ENCODE measurements at places on chromosomes 6 and 20.
A peak's percentile ranks its signal among the peaks of the same experiment; 100 is the strongest.

DNA sequence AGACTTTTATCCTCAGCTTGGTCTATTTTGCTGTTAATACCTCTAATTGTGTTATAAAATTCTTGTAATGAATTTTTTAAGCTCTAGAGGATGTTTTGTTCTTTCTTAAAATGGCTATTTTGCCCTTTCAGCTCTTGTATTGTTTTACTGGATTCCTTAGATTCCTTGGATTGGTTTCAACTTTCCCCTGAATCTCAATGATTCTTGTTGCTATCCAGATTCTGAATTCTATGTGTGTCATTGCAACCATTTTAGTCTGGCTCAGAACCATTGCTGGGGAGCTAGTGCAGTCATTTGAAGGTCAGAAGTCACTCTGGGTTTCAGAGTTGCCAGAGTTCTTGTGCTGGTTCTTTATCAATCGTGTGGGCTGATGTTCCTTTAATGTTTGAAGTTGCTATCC is 37.1 kb downstream of the OTOR start:
- DNase-seq = no peak

DNA sequence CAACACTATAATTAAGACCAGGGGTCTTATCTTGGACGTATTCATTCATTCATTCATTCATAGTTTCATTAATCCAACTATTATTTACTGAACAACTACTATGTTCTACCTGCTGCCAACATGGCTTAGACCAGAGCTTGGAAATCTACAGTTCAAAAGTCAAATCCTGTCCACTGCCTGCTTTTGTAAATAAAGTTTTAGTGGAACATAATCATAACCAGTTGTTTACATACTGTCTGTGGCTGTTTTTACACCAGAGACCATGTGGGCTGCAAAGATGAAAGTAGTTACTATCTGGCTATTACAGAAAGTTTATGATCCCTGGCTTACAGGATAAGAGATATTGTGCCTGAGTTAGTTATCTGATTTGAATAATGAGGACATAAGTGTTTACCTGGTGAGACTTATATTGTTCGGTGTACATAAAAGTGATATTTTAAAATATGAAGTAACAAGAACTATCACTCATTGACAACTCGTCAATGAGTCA is 567.7 kb downstream of the TFAP2B start:
- no peak for DNase-seq

GRCh38 chr20:42099101-42099500 is 480.9 kb upstream of the CHD6 start:
- no peak for DNase-seq

DNA sequence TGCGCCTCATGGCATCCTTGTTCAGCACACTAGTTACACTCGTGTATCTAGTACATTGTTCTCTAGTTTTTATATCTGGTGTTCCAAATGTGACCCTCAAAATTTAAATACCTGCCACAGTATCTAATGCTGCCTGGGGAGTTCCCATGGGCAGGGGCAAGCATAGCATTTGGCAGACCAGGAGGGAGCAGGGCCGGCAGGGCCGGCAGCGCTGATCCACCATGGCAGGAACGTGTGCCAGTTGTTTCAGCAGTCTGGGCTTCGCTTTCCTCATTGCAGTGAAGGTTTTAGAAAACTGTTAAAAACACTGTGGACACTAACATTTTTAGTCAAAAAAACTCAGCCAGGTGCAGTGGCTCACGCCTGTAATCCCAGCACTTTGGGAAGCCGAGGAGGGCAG is 19.2 kb downstream of the NANP start:
- DNase-seq = no peak

DNA sequence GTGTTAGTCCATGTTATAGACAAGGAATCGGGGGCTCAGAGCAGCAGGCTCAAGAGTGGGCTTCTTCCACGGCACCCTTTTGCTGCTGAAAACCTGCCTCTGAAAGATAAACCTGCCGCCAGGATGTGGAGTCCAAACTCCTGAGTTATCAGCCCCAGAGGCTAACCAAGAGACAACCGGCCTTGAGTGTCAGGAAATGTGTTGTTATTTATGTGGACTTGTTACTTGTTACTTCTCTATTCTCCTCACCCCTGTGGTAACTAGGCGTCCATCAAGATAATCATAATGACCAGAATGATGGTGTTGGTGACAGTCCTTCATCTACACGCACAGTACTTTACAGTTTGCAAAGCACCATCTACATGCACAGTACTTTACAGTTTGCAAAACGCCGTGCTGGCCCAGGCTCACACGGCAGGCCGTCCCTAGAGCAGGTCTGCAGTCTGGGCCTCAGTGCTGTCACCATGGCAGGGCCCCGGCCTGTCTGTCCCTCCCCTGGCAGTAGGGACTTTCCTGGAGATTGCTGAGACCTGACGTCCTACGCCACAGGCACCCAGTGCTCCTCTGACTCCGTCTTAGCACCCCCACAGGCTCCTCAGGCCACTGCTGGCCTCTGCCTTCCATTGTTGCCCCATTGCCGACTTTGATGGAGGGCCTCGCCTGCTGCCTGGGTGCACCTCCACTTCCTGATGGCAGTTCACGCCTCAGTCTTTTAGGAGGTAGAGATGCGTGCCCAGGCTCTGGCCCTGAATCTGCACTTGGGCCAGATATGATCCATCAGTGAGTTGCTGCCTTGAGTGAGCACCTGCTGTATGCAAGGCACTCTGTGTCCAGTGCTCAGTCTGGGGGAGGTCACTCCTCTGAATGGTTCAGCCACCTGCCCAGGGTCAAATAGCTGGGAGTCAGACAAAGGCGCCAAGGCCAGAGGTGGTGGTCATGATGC is 9.1 kb upstream of the BPIFB4 start:
- no peak for DNase-seq

DNA sequence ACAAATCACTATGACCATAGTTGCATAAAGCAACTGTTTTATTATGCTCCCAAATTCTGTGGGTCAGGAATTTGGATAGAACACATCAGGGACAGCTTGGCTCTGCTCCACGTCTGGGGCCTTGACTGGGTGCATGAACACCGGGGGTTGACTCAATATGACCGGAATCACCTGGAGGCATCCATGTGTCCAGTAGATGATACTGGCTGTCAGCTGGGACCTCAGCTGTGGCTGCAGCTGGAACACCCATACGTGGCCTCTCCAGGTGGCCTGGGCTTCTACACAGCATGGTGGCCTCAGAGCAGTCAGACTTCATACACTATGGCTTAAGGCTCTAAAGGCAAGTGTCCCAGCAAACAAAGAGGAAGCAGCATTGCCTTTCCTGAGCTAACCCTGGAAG is 113.4 kb downstream of the NRN1 start:
- no peak for DNase-seq

DNA sequence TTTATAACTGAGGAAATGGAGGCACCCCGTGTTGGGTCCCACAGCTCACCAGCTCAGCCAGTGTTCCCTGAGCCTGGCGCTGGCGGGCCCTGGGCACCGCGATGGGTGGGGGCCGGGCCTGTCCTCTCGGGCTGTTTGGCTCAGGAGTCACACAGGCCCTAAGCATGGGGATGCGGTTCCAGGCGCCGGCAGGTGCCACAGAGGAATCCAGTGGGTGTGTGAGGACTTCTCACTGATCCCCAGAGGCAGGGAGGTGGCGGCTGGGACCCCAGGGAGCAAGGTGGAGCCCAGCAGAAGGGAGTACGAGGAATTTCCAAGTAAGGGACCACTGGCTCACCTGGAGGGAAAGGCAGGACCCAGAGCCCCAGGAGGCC is 57.5 kb downstream of the IRF4 start:
- no peak for DNase-seq

- DNase-seq = peak; percentile 32
Observed at GRCh38 chr6:133837801-133838349, 51.0 kb upstream of the TCF21 start.

DNA sequence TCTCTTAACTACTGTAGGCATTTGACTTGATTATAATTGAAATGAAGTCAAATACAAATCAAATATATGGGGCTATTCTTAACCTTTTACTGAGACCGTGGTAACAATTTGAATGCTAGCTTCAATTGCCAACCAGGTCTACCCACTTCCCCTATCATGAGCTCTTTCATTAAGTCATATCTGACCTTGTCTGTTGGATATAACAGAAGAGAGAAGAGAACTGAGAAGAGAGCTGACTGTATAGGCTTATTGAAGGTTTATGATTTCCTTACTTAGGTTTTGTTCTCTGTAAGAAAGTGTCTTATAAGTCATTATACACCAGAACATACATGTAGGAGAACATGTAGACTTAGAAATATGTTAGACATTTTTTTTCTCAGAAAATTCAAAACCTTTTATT is 549.4 kb downstream of the COL12A1 start:
- no peak for DNase-seq

DNA sequence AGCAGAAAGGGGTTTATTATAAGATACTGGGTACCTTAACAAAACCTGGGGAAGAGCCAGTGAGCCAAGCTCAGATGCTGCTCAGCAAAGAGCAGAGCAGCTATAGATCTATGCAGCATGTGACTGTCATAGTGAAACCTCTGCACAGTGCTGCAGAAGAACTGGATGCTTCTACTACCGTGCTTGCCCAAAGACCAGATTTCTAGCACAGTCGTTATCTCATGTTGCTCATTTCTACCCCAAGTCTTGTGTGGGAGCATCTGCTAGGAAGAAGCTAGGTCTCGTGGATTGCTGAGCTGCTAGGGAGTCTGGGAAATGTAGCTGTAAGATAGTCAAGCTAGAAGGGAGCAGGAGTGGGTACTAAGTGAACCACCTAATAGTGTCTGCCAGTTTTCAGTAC is 31.7 kb upstream of the GNRH2 start:
- DNase-seq = no peak

- DNase-seq = no peak
Observed at GRCh38 chr20:47237715-47238114, 118.8 kb downstream of the ZMYND8 start.

DNA sequence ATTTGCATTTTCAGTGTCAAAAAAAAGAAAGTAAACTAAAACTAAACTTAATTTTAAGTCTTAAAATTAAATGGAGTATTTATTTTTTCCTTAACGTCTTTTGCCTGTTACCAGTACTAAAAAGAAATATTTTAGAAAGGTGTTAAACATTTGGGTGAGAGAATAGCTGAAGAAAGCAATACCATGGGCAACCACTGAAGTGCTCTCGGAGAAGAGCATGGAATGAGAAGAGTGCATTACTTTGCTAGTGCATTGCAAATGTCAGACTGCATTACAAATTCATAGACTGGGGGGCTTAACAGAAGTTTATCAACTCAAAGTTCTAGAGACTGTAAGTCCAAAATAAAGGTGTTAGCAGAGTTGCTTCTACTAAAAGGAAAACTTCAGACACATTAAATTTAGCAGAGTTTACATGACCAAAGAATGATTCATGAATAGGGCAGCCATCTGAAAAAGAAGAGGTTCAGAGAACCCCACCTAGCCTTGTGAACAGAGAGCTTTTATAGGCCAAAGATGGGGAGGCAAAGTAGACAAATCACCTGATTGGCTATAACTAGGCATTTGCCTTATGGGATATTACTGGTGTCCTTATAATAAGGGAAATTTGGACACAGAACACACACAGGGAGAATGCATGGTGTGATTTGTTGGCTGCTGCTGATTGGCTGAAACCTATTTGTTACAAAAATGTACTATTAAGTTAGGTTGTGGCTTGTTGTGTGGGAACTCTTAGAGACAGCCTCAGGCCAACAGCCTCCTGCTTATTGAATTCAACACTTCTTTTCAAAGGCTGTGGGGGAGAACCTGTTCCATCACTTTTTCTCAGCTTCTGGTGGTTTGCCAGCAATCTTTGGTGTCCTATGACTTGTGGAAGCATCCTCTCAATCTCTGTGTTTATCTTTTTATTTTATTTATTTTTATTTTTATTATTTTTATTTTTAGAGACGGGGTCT is 106.7 kb upstream of the RREB1 start:
- no peak for DNase-seq

- no peak for DNase-seq
Observed at GRCh38 chr6:121678245-121678644, 242.8 kb downstream of the GJA1 start.

- DNase-seq = no peak
Observed at GRCh38 chr6:5078121-5078669, 6.9 kb upstream of the PPP1R3G start.

GRCh38 chr6:4209196-4209595 is 73.8 kb upstream of the ECI2 start:
- DNase-seq = no peak

DNA sequence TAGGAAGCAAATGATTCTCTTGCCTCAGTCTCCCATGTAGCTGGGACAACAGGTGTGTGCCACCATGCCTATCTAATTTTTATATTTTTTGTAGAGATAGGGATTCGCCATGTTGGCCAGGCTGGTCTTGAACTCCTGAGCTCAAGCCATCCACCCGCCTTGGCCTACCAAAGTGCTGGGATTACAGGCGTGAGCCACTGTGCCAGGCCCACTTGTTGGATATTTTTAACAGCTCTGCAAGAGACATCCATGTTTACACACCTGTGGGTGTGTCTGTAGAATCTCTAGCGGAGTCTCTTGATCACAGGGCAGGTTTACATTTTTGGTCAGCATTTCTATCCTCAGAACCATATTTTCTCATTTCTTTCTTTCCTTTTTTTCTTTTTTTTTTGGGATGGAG is 53.1 kb upstream of the ZFP64 start:
- DNase-seq = no peak
